CD8-positive, alpha-beta memory T cell (primary cell): ENCODE measurements at places on chromosomes 12 and 14. TPM values are rescaled to one million over a fixed set of nuclear protein-coding genes. Genes with fewer than 3 reads are reported as not detected.

The LRRC43 gene
- total RNA-seq = 0.18 TPM

GRCh38 chr14:101588990-101589389, 27.7 kb downstream of the DIO3 start:
- H3K27me3 ChIP-seq = no peaks in the 10 kb centered on the region
- H3K27ac ChIP-seq = no peak overlapping the region
- no peaks in the 10 kb centered on the region for H3K36me3 ChIP-seq
- H3K4me3 ChIP-seq = no peak overlapping the region

The SIX6 gene
- not detected for total RNA-seq

DNA sequence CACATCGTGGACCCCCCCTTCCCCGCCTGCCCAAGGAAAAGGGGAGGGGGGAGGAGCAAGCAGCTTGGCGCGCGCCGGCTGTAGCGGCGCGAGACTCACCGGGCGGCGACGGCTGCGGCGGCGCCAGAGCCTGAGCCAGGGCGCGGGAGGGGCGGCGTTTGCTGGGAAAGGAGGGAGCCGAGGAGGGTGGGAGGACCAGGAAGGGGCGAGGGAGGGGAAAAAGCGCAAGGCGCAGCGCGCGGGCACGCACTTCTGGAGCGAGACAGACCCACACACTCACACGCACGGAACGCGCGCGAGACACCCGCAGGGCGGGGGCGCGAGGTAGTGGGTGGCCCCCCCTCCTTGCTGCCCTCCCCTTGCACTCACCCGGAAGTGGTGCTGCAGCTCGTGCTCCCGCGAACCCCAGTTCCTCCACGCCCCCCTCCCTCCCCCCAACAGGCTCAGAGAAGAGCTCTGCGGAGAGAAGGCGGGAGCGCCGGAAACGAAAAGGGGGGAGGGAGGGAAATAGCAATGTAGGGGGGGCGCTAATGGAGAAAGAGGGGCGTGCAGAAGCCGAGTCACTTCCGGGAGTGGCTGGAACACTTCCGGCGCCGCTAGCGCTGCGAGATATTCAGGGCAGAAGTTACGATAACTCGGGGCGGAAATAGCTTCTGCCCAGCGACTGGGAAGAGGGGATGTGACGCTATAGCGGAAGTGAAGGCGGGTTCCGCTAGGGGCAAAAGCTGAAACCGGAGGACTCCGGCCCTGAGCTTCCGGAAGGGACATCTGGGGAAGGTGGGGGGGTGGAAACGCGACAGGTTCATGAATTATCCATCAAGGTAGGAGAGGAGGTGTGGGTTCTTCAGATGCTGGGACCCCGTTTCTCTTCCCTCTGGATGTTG, at the start of gene ZNF384:
ZNF384 (minus strand) TSS at position 377 of the 884 bp plus-strand sequence. CDS start 9,855 bp downstream, outside the sequence.
- peak within 1 kb of the TSS; percentile 61 for H3K4me3 ChIP-seq
- peaks cover 8% of the 10 kb centered on the region for H3K36me3 ChIP-seq
- H3K27ac ChIP-seq = peak within 1 kb of the TSS; percentile 82
- peak; percentile 97 for DNase-seq
